ENCODE measurements at places on chromosomes 11 and 22. TPM values are rescaled to one million over a fixed set of nuclear protein-coding genes. Genes with fewer than 3 reads are reported as not detected.

The RPS3 gene
- 983 TPM for total RNA-seq

The GUCY1A2 gene
- total RNA-seq: 1.7 TPM

The CADM1 gene
- 33.9 TPM for total RNA-seq

The DESI1 gene
- total RNA-seq: 65.8 TPM

The WNT7B gene
- 0.19 TPM for total RNA-seq

The RIMBP3B gene
- total RNA-seq: not detected

The HBD gene
- 2.4 TPM for total RNA-seq

The FOLR2 gene
- 10.8 TPM for total RNA-seq

The OR4D5 gene
- not detected for total RNA-seq

The CDC42EP1 gene
- total RNA-seq: 34.8 TPM

The OR5B12 gene
- not detected for total RNA-seq

The POTEH gene
- not detected for total RNA-seq

The ADAMTS15 gene
- total RNA-seq: 17.5 TPM

The FAM89B gene
- 51.0 TPM for total RNA-seq

The IRAG1 gene
- 4.6 TPM for total RNA-seq

The ELF5 gene
- total RNA-seq: not detected

The MYO18B gene
- 247 TPM for total RNA-seq

The DDX10 gene
- total RNA-seq: 13.1 TPM

The FOLR1 gene
- total RNA-seq: not detected

The MS4A3 gene
- total RNA-seq: not detected

The CHRDL2 gene
- 2.0 TPM for total RNA-seq

The PICALM gene
- 166 TPM for total RNA-seq

The GLYAT gene
- total RNA-seq: not detected

The OVCH2 gene
- not detected for total RNA-seq

The APOA4 gene
- total RNA-seq: not detected

The FIBIN gene
- 25.5 TPM for total RNA-seq

The TMPRSS6 gene
- total RNA-seq: not detected

The GDPD4 gene
- not detected for total RNA-seq

The BIK gene
- 0.63 TPM for total RNA-seq

The CCDC87 gene
- total RNA-seq: 0.86 TPM

The SYT12 gene
- 0.59 TPM for total RNA-seq

The RNASEH2C gene
- 105 TPM for total RNA-seq

The LMNTD2 gene
- 0.33 TPM for total RNA-seq

The FADS1 gene
- 28.4 TPM for total RNA-seq

All from right atrium auricular region (tissue), 2 donors.